Activated CD8-positive, alpha-beta T cell treated with anti-CD3 and anti-CD28 coated beads, Interleukin-2, amount 10 ng/mL, durations not matched to agents 7 days and 5 days (primary cell): ENCODE measurements at places on chromosomes 5 and 9.

- no peak for DNase-seq
Observed at GRCh38 chr9:119688547-119688946, 319.3 kb upstream of the BRINP1 start.

DNA sequence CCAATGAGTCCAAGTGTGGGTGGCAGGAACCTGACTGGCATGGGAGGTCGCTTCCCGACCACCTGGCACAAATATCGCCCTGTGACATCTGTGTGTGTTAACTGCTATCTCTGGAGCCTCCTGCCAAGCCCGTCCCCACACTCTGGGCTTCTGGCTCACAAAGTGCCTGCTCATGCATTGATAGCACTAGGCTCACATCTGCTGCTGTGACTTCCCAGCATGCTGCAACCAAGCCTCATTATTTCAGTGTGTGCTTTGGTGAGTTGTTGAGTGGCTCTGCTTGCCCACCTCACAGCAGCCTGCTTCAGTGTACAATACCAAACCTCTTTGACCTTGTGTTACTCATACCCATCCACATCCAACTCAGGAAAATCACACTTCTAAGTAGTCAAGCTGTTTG is 139.8 kb downstream of the APBA1 start:
- no peak for DNase-seq

- DNase-seq: no peak
Observed at GRCh38 chr9:114853071-114853855, 47.4 kb upstream of the TNFSF15 start.

DNA sequence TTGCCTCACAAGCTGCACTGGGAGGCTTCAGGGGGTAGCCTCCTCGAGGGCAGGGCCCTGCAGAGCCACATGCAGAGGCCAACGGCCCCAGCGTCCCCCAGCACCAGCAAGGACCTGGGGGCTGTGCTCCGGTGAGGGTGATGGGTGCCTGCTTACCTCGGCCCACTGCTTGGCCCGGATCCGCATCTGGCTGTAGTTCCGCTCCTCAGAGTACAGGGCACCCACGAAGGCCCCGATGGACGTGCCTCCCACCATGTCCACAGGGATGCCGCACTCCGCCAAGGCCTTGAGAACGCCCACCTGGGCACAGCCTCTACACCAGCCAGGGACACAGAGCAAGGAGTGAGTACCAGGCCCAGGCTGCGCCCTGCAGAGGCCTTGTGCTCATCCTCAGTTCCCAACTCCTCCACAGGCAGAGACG is 8.0 kb upstream of the NSMF start:
- DNase-seq: no peak

GRCh38 chr5:108730617-108731340 is 16.9 kb upstream of the FER start:
- DNase-seq: no peak

DNA sequence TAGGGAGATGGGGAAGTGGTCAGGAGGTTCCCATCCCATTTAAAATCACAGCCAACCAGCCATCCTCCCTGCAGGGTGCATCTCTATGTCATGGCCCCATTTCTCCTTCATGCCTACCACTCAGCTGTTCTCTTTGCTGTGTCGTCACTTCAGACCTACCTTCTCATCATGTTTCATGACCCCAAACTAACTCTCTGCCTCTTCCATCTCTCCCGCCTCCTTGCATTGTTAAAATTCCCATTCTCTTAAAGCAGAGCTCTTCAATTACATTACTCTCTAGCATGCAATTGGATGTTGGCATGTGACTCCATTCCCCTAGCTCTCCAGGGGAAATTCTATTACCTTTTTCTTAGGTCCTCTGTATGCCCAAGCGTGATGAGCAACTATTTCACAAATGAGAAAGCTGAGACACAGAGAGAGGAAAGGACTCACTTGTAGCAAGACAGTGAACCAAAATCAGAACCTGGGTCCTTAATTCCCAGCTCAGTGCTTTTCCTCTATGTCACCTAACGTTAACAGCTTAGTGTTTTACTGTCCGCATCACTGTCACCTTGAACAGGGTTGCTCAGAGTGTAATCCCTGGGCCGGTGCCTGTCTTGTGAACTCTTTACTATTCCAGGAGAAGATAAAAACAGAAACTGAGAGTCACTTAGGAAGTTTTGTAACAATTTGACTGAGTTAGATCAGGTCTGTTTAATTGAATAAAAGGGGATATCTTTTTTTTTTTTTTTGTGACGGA is 28.1 kb downstream of the PDE6A start:
- no peak for DNase-seq

- DNase-seq: no peak
Observed at GRCh38 chr9:7778851-7779600, 20.6 kb downstream of the DMAC1 start.

GRCh38 chr5:127848098-127848497 is 144.9 kb downstream of the CCDC192 start:
- no peak for DNase-seq

DNA sequence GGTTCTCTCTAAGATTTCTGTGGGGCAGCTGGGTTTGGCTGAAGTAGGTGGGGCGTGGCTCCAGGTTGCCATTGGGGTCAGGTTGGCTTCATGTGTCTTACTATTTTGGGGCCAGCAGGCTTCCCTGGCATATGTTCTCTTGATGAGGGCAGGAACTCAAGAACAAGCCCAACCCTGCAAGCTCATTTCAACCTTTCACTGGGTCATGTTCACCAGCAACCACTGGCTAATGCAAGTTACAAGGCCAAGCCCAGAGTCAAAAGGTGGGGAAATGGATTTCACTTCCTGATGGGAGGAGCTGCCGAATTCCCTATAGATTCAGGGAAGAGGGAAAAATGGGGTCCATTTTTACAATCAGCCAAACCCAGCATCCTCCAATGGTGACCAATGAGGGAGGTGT is 34.0 kb upstream of the HAND1 start:
- DNase-seq: no peak

GRCh38 chr5:59038798-59039295 is 456.0 kb downstream of the RAB3C start:
- DNase-seq: no peak

GRCh38 chr5:130141659-130142320 is 237.5 kb downstream of the CHSY3 start:
- no peak for DNase-seq

GRCh38 chr5:150651924-150652671 is 9.0 kb upstream of the MYOZ3 start:
- DNase-seq: no peak

GRCh38 chr9:100370064-100370723 is 17.5 kb upstream of the TEX10 start:
- DNase-seq: no peak

GRCh38 chr9:100277166-100277979 is 75.4 kb downstream of the TEX10 start:
- DNase-seq: no peak

DNA sequence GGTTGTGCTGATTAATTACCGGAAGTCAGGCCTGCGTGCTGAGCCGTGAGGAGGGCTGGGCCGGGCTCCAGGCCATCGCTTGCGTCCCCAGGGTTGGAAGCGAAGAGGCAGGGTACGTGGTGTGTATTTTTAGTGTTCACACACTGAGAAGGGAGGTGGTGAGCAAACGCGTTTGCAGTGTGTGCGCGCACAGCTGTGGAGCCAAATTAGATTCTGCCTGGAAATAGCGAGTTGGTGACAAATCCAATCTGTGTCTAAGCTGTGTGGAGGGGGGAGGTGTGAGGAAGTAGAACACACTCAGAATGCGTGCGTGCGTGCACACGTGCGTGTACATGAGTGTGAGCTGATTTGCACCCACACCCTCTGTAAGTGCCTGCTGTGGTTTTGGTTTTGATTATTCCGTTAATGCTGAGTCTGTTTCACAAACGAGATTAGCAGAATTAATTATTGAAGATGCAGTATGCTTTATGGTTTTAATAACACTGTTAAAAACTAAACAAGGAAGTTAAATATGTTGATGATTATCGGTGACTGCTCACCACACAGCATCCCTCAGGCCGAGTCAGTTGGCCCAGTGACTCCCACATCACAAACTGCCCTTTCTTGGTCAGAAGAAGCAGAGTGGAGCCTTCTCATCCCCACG is 111.8 kb upstream of the FCN2 start:
- no peak for DNase-seq

DNA sequence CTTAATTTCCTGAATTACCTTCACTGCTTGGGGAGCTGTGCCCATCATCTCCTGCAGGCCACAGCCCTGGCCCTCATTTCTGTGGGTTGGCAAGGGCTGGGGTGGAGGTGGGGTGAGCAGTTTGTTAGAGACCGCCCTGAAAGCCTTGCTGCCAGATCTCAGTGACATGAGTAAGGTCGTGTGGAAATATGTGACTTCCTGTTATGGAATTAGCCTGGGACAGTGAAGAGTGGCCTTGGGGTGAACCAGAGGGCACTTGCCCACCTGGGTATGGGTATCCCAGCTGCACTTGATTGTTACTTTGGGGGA is 2.5 kb upstream of the HNRNPAB start:
- DNase-seq: no peak

DNA sequence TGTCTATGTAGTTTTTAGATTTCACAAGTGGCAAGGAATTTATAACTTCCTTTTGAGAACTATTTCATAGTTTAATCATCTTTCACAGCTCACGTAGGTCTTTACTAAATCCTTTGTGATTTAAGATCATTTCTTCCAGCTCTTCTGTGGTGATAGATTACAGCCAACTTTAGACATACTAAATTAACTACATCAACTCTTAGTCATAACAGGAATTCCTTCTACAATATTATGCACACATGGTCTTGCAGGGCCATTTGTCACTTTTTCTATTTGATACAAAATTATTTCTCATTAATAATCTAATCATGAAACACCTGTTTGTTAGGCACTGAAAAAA is 208.4 kb downstream of the PDE4D start:
- DNase-seq: no peak

DNA sequence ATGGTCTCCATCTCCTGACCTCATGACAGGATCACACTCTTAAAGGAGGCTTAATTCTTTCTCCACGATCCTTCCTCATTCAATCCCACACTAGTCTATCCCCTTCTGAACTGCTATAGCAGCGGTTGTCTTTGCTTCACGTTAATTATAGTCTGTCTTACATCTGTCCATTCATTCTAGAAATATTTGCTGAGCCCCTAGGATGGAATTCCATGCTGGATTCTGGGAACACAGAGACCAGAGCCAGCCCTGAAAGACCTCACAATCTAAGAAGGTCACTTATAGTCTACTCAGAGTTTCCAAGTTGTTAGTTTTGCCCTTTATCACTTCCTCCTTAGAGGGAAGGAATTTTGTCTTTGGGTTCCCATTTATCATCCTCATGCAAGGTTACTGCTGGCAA is 193.5 kb downstream of the GAS1 start:
- no peak for DNase-seq

- DNase-seq: no peak
Observed at GRCh38 chr5:54848581-54848980, 136.8 kb downstream of the ESM1 start.

DNA sequence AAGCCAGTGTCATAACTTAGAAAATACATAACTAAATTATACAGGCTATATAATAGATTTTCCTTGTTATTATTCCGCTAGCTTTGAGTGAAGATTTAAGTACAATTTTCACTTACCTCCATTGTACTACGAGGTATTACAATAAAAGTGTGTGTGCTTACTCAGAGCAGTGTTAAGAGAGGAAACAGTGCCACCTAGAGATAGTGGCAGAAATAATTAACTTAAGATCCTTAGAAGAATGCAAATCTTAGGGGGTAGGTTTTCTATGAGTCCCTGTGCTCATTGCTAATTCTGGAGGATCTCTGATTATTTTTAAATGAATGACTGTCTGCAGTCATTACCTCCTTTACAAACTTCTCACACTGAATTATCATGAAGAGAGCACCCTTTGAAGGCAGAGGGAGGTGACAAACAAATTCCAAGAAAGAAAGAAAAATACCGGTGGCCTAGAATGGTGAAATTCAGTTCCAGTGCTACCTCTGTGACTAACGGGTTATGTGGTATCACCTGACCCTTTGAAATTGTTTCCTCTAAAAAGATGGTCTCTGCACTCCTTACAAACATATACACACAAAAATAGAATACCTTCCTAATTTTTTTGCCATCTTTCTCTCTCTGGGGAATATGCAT is 379.8 kb downstream of the TRIM36 start:
- no peak for DNase-seq

DNA sequence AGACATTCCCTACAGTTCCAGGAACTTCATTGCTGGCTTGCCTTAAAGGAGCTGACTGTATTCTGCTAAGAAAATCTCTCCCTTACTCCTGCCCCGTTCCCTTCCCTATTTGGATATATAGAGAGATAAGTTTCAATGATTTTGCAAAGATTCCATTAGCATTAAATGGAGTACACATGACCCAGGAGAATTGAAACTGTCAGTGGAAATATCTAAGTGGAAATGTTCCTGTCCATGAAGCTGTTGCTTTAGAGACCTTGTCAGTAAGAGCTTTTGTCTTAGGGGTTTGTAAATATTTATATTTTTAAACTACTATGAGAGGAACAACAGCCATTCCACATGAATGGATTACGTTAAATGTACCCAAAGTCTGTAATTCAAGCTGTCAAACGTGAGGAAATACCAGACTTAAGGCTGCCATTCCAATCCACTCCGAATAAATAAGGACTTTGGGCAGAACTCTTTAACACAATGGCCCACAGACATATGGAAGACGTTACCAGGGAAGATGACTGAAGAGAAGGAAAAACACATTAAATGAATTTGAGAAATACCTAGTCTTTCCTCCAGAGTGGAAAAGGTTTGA is 387.1 kb upstream of the PAPPA start:
- no peak for DNase-seq

- no peak for DNase-seq
Observed at GRCh38 chr9:114088571-114089170, 10.4 kb downstream of the KIF12 start.
